ENCODE measurements at places on chromosomes 2 and 18. TPM values are rescaled to one million over a fixed set of nuclear protein-coding genes. Genes with fewer than 3 reads are reported as not detected.

The CCDC141 gene
- 39.1 TPM for total RNA-seq

The RAB6D gene
- total RNA-seq, result not detected

The SERPINB4 gene
- not detected for total RNA-seq

The MROH2A gene
- total RNA-seq, result 2.5 TPM

The DAPL1 gene
- total RNA-seq, result 3.5 TPM

The SERPINB13 gene
- 17.5 TPM for total RNA-seq

The HMSD gene
- total RNA-seq, result not detected

The RPIA gene
- total RNA-seq, result 17.4 TPM

The DPP10 gene
- total RNA-seq, result 2.5 TPM

The DLGAP1 gene
- total RNA-seq, result 4.4 TPM

The RGPD3 gene
- total RNA-seq, result 1.1 TPM

The SLC16A14 gene
- 9.9 TPM for total RNA-seq

The MAPK4 gene
- total RNA-seq, result 5.2 TPM

The POTEJ gene
- total RNA-seq, result not detected

The FASTKD2 gene
- total RNA-seq, result 51.6 TPM

The PAX3 gene
- 4.8 TPM for total RNA-seq

The RND3 gene
- 63.7 TPM for total RNA-seq

The IL1RL2 gene
- 2.8 TPM for total RNA-seq

The CDK5R2 gene
- total RNA-seq, result not detected

The GPR39 gene
- total RNA-seq, result 0.10 TPM

The CRYGC gene
- total RNA-seq, result not detected

The SERPINB11 gene
- 1.0 TPM for total RNA-seq

The DYNAP gene
- not detected for total RNA-seq

The ANO7 gene
- 0.10 TPM for total RNA-seq

The REG3G gene
- total RNA-seq, result not detected

The CXCR4 gene
- total RNA-seq, result 27.7 TPM

Data from tongue (tissue), 3 donors.